Stimulated activated CD4-positive, alpha-beta T cell treated with anti-CD3 and anti-CD28 coated beads, TNF-alpha, amount 100 ng/mL, for 1 hour (primary cell): ENCODE measurements at places on chromosomes 11 and 22.
A peak's percentile ranks its signal among the peaks of the same experiment; 100 is the strongest.

GRCh38 chr11:122138744-122139594 is 23.0 kb upstream of the BLID start:
- DNase-seq, result no peak

DNA sequence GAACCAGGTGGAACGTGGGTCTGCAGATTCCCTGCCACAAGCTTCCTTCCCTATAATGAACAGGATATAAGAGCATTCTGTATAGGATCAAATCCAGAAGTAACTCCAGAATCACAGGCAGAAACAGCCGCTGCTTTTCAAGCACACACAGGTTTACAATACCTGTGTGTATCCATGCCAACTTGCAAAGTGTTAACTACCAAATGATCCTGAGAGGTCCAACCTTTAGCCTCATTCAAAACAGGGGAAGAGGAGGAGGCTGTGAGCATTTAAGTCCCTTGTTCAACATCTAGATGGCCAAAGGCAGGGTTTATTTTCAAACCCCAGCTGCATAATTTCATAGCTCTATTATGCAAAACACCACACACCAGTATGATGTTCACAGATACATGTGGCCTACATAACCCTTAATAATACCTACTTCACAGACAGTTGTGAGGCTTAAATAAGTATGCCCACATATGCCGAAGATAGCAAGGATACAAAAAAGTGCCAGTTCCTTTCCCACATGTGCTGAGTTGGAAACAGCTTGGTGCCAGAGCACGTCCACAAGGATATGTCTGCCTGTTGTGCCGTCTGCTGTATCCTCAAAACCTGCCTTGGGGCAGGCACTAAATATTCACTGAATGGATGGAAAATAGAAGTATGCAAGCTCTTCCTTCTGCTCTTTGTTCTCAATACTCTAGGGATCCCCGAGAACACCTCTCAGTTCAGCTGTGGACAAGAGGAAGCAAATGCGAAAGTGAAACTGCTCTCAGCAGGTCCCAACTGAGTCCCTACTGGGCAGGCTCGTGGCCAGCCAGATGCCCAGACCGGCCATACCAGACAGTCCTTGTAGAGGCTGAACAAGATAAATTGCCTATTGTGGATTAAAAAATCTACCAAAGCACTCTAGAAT is 66.8 kb downstream of the LARGE1 start:
- DNase-seq, result no peak

DNA sequence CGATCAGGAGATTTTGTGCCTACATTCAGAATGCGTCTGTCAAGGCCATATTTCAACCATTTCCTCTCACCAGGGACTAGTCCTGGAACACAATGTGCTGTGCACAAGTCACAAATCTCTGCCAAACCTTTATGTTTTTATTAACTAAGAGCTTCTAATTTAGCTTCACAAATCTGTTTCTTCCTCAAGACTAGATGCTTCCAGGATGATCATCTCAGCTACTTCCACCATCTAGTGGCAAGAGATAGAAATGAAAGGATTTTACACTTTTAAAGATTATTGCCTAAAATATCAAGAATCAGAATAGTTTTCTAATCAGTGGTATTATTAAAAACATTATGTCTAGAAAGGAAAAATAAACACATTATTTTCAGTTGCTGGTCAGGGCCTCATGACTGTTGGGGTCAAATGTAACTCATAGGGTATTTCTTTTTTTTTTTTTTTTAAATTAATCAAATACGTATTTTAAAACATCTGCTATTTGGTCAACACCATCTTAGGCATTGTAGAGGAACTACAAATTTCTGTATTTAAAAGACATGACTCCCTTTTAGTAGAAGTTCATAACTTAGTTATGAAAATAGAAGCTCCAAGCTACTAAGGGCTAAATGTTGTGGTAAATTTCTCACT is 1102.6 kb downstream of the DLG2 start:
- no peak for DNase-seq

DNA sequence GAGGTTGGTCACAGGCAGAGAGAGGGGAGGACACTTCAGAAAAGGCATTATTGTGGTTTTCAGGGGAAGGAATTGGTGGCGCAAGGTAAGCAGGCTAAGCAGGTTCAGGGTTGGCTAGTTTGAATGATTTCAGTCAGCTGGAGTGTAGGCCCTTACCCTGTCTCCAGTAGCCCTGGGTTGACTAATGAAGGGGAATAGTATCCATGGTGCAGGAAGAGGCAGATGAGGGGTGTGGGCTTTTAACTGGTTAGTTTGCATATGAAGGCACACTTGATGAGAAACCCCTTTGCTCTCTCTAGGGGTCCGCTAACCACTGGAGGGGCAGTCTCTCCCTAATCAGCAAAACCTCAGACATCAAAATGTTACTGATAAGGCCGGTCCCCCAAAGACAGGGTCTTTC is 249.7 kb downstream of the AASDHPPT start:
- DNase-seq, result no peak

GRCh38 chr22:19766511-19767426 is 6.2 kb downstream of the TBX1 start:
- no peak for DNase-seq

DNA sequence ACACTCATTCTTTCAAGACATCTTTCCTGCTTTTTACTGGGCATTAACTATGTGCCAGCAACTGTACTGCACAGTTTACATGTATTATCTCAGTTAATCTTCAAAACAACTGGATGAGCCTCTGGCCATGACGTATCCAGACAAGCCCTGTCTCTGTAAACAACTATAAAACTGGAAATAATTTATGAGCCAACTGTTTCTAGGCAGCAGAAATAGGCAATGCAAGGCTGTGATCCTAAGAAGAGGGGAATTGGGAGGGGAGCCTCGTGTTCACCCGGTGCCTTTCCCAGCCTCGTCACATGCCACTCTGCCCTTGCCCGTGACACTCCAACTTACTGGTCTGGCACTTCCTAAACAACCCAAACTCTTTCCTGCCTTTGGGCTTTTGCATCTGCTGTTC is 82.8 kb downstream of the FBXO7 start:
- DNase-seq, result no peak

GRCh38 chr22:35683560-35683959 is 34.1 kb upstream of the APOL5 start:
- DNase-seq, result no peak

GRCh38 chr22:46748206-46748907 is 10.3 kb upstream of the CERK start:
- DNase-seq, result no peak

DNA sequence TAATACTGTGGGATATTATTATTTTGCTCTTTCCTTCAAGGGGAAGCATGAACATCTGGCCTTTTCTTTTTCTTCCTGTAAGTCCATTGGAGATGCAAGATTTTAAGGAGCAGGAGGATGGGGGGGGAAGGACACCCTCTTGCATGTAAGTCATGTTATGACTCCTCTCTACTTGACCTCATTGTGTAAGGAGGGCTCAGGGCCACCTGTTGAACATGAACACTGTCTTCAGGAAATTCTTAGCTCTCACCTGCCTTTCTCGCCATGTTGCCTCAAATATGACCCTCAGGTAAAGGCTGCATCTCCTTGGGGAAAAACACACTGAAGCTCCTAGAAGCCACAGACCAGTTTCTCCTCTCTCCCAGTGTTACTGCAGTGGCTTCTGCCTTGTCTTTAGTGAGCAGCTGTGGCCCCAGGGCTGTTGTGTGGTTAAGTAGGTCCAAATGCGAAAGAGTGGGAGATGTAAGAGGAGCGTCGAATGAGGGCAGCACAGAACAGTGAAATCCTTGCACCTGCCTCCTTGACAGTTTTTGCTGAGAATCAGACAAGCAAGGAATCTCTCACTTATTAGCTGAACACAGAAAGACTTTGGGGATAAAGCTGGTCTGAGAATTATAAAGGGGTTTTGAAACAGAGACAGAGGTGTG is 1.3 kb upstream of the RAG1 start:
- DNase-seq, result no peak

DNA sequence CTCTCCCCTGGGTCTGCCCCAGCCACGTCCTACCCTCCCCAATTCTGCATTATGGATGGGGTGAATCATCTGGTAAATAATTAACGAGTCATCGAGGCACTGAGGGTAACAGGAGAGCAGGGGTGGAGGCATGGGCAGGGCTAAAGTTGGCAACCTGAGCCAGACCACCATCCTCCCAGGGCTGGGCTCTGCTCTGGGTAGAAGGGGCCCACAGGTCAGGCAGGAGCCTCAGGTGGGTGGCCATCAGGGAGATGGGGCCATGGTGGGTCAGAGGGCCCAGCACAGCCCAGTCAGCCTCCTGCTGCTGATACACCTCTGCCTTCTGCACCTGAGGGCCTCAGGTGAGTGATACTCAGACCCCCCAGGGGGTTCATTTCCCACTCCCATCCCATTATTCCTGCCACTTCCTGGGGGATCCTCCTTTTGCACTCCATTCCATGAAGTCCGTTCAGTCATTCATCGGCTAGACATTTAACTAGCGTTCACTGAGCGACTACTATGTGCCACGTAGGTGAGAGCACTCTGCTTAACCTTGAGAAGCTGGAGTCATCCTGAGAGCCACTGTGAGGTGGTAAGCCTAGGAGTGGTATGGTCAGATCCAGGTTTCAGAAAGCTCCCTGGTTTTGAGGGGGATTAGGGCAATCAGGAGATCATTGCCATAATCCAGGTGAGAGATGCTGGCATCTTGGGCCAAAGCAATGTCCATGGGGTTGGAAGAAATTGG is at the start of gene VSIG10L2:
TSS of gene VSIG10L2 (plus strand) at position 248 of the 724 bp plus-strand sequence. CDS start at position 260, 12 bp downstream.
- no peak for DNase-seq

DNA sequence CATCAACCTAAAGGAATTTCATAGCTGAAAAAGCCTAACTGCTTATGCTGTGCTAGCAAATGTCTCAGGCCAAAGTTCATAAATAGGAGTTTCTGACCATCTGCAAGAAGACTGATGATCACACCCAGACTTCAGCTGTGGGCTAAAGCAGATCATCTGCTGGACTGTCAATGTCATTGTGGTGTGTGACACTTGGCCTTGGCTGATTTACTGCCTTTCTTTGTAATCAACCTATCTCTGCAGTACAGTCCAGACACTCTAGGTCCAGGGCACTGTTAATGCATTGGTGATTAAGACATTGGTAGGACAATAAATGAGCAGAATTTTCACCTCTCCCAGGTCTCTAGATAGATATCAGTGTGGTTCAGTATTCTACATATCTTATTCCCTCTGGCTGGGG is 40.3 kb upstream of the SMCO4 start:
- no peak for DNase-seq

- no peak for DNase-seq
Measured at GRCh38 chr22:24284747-24285203, 14.1 kb downstream of the SPECC1L start.

- no peak for DNase-seq
Measured at GRCh38 chr11:14577835-14578529, 57.8 kb upstream of the PSMA1 start.

DNA sequence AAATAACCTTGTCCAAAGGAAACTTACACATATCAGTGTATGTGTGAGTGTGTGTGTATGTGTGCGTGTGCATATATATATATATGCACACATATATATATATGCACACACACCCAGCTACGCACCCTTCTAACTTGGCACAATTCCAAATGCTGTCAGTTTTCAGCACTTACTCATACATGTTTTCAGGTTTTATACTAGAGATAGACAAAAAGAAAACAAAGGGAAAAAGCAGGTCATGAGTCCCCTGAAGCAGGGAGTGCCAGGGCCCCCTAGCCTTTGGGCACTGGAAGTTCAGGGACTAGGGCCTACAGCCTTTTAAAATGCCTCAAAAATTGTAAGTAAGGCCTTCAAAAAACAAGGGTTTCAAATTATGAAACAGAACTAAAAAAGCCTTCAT is 265.4 kb downstream of the CADM1 start:
- DNase-seq, result no peak

DNA sequence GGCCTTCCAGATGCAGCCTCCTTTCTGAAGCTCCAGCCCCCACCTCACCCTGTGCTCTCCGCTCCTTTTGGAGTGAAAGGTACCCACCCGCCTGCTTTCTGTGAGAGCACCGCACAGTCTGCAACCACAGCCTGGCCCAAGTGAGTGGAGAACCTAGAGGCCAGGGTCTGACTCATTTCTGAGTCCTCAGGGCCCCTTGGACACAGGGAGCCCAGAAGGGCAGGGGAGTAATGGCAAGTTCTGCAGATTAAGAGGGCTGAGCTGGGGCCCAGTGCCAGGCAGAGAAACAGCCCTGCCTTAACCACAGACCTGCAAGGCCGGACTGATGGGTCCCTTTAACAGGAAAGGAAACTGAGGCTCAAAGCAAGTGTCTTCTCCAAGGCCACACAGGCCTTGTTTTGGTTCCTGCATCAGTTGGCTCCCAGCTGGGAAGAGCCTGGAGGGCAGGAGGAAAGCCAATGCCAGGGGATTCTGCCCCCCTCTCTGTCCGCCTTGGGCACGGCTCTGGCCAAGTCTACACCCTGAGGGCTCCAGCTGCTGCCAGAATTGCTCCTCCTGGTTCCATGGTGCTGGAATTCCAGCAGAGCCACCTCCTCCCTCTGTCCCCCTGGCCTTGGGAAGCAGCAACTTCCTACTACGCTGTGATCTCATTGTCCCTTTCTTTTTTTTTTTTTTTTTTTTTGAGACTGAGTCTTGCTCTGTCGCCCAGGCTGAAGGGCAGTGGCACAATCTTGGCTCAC is 55.1 kb downstream of the CYTH4 start:
- DNase-seq, result no peak

DNA sequence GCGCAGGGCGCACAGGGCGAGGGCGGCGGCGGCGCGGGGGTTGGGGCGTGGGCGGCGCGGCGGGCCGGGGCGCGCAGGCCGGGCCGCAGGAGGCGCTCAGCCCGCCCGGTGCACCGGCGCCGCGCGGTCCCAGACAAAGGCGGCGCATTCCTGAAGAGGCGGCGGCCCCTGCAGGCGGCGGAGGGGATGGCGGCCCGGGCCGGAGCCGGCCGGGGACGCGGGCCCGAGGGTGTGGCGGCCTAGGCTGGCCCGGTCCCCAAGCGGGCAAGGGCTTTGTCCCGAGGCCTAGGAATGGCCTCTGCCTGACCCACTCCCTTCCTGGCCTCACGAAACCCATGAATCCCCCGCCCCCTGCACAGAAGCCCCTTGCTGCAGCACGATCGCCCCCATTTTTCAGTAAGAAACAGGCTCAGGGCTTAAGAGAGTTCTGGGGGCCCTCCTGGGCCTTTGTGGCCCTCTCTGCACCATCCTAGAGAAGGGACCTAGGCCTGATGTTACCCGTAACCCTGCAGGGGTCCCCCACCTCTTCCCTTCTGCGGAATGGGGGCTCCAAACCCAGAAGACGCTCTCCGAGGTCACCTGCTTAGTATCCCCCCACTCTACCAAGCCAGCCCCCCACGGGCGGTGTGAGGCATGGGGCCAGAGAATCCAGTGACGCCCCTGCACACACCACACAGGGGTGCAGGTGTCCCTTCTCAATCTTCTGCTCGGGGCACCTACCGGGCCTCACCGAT is at the start of gene RTN4R:
TSS of gene RTN4R (minus strand) at position 40 of the 734 bp plus-strand sequence. CDS start 226 bp downstream, outside the sequence.
- peak; percentile 17 for DNase-seq

- no peak for DNase-seq
Measured at GRCh38 chr22:26226538-26227297, 57.5 kb downstream of the SEZ6L start.
